GM23248 (cell line): ENCODE measurements at places on chromosomes 12 and 14. TPM values are rescaled to one million over a fixed set of nuclear protein-coding genes. Genes with fewer than 3 reads are reported as not detected.

GRCh38 chr12:110062241-110062640 lies 13.9 kb upstream of the C12orf76 start:
- no peak for DNase-seq
- H3K27me3 ChIP-seq = no peaks in the 10 kb centered on the region
- H3K36me3 ChIP-seq = no peaks in the 10 kb centered on the region
- peaks cover 13% of the 10 kb centered on the region for H3K4me1 ChIP-seq
- no peak overlapping the region for H3K4me3 ChIP-seq

- peaks cover 30% of the 10 kb centered on the region for H3K4me1 ChIP-seq
- H3K36me3 ChIP-seq = no peaks in the 10 kb centered on the region
- H3K4me3 ChIP-seq = no peak overlapping the region
- no peak overlapping the region for H3K27ac ChIP-seq
- no peak for DNase-seq
- no peaks in the 10 kb centered on the region for H3K27me3 ChIP-seq
Observed at GRCh38 chr14:71464840-71465239, 467.4 kb upstream of the RGS6 start.

GRCh38 chr14:24430682-24431568 lies 1.2 kb downstream of the KHNYN start:
- H3K36me3 ChIP-seq = peaks cover 18% of the 10 kb centered on the region
- peaks cover 34% of the 10 kb centered on the region for H3K4me1 ChIP-seq
- H3K27me3 ChIP-seq = no peaks in the 10 kb centered on the region
- peak; percentile 80 for DNase-seq

GRCh38 chr12:6430124-6430989 lies 14.4 kb upstream of the CD27 start:
- DNase-seq = peak; percentile 100
- H3K4me3 ChIP-seq = peak overlapping the region; percentile 69
- no peaks in the 10 kb centered on the region for H3K36me3 ChIP-seq
- H3K4me1 ChIP-seq = peaks cover 21% of the 10 kb centered on the region

- H3K4me1 ChIP-seq = no peaks in the 10 kb centered on the region
- no peak for DNase-seq
- H3K36me3 ChIP-seq = no peaks in the 10 kb centered on the region
- no peaks in the 10 kb centered on the region for H3K27me3 ChIP-seq
Observed at GRCh38 chr12:117119592-117120198, 20.5 kb upstream of the TESC start.

DNA sequence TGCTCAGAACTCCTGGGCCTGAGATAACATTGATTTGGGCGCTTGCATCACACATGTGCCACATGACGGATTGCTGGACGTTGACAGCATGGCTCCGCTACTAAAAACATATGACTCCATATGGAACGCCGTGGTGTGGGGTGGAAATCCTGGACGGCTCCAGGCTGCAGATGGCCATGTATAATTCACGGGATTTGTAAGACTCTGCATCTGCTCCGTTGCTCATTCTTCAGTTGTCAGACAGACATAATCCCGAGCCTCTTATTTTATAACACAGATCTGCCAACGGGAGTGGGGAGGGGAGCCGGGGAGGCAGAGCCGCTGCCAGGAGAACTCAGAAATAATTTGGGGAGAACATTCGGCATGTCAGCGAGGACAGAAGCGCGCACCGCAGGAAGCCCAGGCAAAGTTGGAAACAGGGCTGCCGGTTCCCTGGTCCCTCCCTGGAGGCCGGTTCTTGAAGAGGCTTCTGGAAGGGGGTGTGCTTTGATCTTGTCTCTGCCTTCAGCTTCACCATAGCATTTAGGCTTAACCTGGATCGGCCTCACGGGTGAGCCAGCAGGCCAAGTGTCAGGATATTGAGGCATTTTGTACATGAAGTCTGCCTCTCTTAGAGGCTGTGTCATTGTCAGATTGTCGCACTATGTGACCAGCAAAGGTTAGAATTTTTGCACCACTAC lies 45.8 kb upstream of the MYL2 start:
- DNase-seq = peak; percentile 10
- no peak overlapping the region for H3K4me3 ChIP-seq
- H3K36me3 ChIP-seq = no peaks in the 10 kb centered on the region
- no peaks in the 10 kb centered on the region for H3K4me1 ChIP-seq
- H3K27ac ChIP-seq = no peak overlapping the region
- peaks cover 35% of the 10 kb centered on the region for H3K27me3 ChIP-seq

DNA sequence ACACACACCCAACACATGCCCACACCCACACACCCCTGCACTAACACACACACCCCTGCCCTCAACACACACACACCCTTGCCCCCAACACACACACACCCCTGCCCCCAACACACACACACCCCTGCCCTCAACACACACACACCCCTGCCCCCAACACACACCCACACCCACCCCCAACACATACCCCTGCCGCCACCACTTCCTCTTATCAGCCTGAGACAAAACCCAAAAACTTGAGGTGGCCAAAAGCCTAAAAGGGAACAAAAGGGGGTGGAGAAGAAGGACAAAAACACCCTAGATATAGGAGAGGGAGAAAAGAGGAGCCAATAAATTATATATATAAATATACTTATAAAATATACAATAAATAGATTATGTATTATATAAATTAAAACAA lies 9.1 kb upstream of the DEGS2 start:
- peaks cover 5% of the 10 kb centered on the region; the same call in 1 of the 2 replicates for H3K4me1 ChIP-seq
- H3K4me3 ChIP-seq = no peak overlapping the region
- peaks cover 8% of the 10 kb centered on the region; the same call in 1 of the 2 replicates for H3K27me3 ChIP-seq
- H3K36me3 ChIP-seq = no peaks in the 10 kb centered on the region
- no peak for DNase-seq
- H3K27ac ChIP-seq = no peak overlapping the region

- H3K36me3 ChIP-seq = peaks cover 70% of the 10 kb centered on the region
- no peaks in the 10 kb centered on the region for H3K4me1 ChIP-seq
- H3K27me3 ChIP-seq = no peaks in the 10 kb centered on the region
- H3K27ac ChIP-seq = no peak overlapping the region
- no peak overlapping the region for H3K4me3 ChIP-seq
- no peak for DNase-seq
Observed at GRCh38 chr12:53719649-53720048, 7.6 kb downstream of the CALCOCO1 start.

GRCh38 chr12:93802698-93803423 lies 125.7 kb downstream of the CRADD start:
- H3K27ac ChIP-seq = peak overlapping the region; percentile 86
- peak overlapping the region; percentile 32 for H3K4me3 ChIP-seq
- DNase-seq = peak; percentile 68
- no peaks in the 10 kb centered on the region for H3K36me3 ChIP-seq

DNA sequence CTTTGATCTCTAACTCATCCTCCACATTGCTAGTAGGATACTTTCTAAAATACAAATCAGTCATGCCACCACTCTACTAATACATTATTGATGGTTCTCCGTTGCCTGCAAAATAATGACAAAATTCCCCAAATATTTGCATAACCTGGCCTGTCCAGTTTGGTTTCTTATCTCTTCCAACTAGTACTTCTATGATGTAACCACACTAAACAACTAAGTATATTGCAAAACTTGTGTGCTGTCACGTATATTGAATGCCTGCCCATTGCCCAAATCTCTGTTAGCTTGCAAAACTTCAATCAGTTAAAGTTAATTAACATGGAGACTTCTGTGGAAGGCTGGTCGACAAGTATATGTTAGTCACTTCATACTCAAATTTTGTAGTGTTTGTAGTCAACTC lies 6.5 kb downstream of the OR6C74 start:
- H3K27me3 ChIP-seq = no peaks in the 10 kb centered on the region
- H3K27ac ChIP-seq = no peak overlapping the region
- no peaks in the 10 kb centered on the region for H3K4me1 ChIP-seq

DNA sequence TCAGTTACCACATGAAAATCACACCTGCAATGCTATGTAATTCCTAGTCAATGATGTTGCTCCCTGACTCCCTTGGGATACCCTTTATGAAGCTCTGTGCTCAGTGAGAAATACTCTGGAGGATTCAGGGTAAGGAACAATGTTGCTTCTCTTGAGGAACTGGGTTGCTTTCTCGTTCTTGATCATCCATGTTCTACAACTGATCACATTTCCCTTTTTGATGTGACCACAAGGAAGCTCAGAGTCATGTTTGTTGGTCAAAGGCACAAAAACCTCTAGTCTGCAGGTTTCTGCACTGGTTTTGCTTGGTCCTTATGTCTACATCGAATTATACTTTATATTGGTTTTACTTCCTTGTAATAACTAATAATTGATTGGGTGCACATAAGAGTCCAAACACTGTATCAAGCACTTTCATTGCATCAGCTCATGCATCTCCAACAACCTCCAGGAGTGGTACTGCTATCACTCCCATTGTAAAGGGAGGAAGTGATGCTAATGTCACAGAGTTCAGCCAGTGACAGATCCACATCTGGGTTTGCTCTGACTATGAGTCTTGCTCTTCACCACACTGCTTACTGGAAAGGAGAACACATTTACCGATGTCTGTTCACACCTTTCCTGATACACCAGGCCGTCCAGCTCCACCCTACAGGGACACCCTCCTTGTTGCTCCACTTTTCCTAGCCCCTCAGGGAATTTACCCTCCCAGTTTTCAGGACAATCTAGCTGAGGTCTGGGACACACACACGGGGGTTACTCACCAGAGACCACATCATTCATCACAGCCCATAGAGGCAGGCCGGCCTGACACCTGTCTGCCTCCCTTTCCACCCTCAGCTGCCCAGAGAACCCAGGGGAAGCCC lies 41.0 kb downstream of the CMKLR1 start:
- H3K27me3 ChIP-seq = no peaks in the 10 kb centered on the region
- H3K4me1 ChIP-seq = peaks cover 10% of the 10 kb centered on the region
- H3K36me3 ChIP-seq = no peaks in the 10 kb centered on the region
- no peak overlapping the region for H3K4me3 ChIP-seq
- DNase-seq = no peak
- H3K27ac ChIP-seq = no peak overlapping the region

DNA sequence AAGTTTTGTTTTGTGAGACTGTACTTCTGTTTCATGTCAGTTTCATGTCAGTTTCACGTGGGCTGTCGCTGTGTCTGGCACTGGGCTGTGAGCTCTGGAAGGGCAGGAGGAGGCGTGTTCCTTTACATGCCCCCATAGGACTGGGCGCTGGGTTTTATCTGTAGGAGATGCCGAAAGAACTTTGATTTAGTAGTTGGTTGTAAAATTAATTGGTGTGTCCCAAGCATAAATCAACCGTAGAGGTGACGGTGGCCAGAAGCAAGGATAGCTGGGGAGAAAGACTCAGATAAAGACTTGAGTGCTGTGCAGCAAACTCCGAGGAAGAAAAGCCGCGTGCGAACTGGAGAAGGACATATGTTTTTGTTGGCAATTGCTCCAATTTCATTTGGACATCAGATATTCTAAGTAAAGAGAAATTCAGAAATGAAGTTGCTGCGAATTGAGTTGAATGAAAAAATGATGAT lies 182.5 kb downstream of the VRK1 start:
- H3K27ac ChIP-seq = no peak overlapping the region
- no peaks in the 10 kb centered on the region for H3K4me1 ChIP-seq
- no peaks in the 10 kb centered on the region for H3K36me3 ChIP-seq
- H3K27me3 ChIP-seq = no peaks in the 10 kb centered on the region
- DNase-seq = no peak

GRCh38 chr14:64196814-64197411 lies 97.3 kb downstream of the ESR2 start:
- H3K4me1 ChIP-seq = no peaks in the 10 kb centered on the region
- H3K4me3 ChIP-seq = peak overlapping the region; percentile 73
- no peak overlapping the region for H3K27ac ChIP-seq
- no peaks in the 10 kb centered on the region for H3K36me3 ChIP-seq
- no peaks in the 10 kb centered on the region for H3K27me3 ChIP-seq
- DNase-seq = peak; percentile 70

GRCh38 chr12:90106568-90106967 lies 397.9 kb upstream of the ATP2B1 start:
- no peak overlapping the region for H3K27ac ChIP-seq
- peaks cover 8% of the 10 kb centered on the region; the same call in 1 of the 2 replicates for H3K4me1 ChIP-seq
- no peaks in the 10 kb centered on the region for H3K27me3 ChIP-seq
- H3K4me3 ChIP-seq = no peak overlapping the region

- DNase-seq = no peak
- H3K4me1 ChIP-seq = peaks cover 80% of the 10 kb centered on the region
- H3K36me3 ChIP-seq = no peaks in the 10 kb centered on the region
- no peaks in the 10 kb centered on the region for H3K27me3 ChIP-seq
- H3K4me3 ChIP-seq = no peak overlapping the region
Observed at GRCh38 chr14:68944162-68944561, 34.9 kb downstream of the ACTN1 start.

DNA sequence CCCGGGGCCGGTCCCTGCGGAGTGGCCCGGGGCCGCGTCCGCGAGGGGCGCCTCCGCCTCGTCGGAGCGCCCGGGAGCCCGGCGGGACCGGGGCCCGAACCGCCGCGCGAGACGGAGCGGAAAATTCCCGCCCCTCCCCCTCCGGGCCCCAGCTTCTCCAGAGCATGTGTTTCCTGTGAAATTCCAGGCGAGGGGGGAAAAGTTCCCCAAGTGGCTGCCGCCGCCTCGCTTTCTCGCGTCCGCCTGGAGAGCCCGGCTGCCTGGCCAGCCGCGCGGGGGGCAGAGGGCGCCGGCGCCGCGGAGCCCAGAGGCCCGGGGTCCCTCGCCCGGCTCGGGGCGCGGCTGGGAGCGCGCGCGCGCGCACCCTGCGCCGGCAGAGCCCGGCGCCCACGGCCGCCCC lies 904 bp downstream of the CACNA1C start:
- peak; percentile 69 for DNase-seq
- no peaks in the 10 kb centered on the region for H3K27me3 ChIP-seq
- peaks cover 23% of the 10 kb centered on the region for H3K4me1 ChIP-seq
- peak overlapping the region; percentile 86 for H3K4me3 ChIP-seq
- peaks cover 7% of the 10 kb centered on the region; the same call in 1 of the 2 replicates for H3K36me3 ChIP-seq

PDZRN4 gene
- total RNA-seq = not detected in 2 replicates

ALDH2 gene
- 21.7 and 22.3 TPM in 2 replicates for total RNA-seq

GPRC5A gene
- 32.9 and 37.8 TPM in 2 replicates for total RNA-seq

TDP1 gene
- total RNA-seq = 12.6 and 16.3 TPM in 2 replicates

RND1 gene
- total RNA-seq = 0.32 TPM in 1 of 2 replicates, not detected in the other

CCDC196 gene
- total RNA-seq = not detected in 2 replicates

TPH2 gene
- total RNA-seq = not detected in 2 replicates

MYO1H gene
- not detected in 2 replicates for total RNA-seq

OR10G3 gene
- total RNA-seq = not detected in 2 replicates

GYS2 gene
- total RNA-seq = not detected in 2 replicates

MYH6 gene
- total RNA-seq = not detected in 2 replicates

MMP19 gene
- total RNA-seq = 17.6 and 26.3 TPM in 2 replicates

TAS2R43 gene
- total RNA-seq = 0.63 TPM in 1 of 2 replicates, not detected in the other

CABP1 gene
- not detected in 2 replicates for total RNA-seq

ACRBP gene
- not detected in 2 replicates for total RNA-seq
